Thoracic aorta (tissue), 2 donors: ENCODE measurements at places on chromosomes 16 and 17.

GRCh38 chr16:35628976-35629375 lies 2169.6 kb downstream of the TP53TG3F start:
- H3K36me3 ChIP-seq, result no peaks in the 10 kb centered on the region
- no peak for DNase-seq
- H3K4me1 ChIP-seq, result no peaks in the 10 kb centered on the region
- H3K27ac ChIP-seq, result no peak overlapping the region
- H3K27me3 ChIP-seq, result no peaks in the 10 kb centered on the region

DNA sequence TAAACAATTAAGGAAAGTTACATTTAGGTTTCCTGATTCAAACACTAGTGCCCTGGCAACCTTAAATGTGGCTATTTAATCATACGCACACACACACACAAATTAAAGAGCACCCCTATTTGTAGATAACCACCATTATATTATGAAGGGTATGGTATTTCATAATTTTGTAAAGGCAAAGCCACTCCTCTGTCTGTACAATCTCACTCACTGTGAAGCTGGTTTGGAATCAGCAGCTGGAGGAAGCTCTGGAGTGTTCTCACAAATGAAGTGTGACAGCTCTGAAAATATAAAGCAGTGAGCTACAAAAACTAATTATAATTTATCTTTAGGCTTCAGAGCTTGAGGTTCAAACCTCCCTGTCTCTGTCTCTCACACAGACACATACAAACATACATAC lies 57.9 kb upstream of the KCNJ16 start:
- H3K4me1 ChIP-seq, result peaks cover 6% of the 10 kb centered on the region
- H3K27ac ChIP-seq, result no peak overlapping the region
- H3K27me3 ChIP-seq, result no peaks in the 10 kb centered on the region
- no peak for DNase-seq
- no peak overlapping the region for H3K4me3 ChIP-seq
- no peaks in the 10 kb centered on the region for H3K36me3 ChIP-seq

DNA sequence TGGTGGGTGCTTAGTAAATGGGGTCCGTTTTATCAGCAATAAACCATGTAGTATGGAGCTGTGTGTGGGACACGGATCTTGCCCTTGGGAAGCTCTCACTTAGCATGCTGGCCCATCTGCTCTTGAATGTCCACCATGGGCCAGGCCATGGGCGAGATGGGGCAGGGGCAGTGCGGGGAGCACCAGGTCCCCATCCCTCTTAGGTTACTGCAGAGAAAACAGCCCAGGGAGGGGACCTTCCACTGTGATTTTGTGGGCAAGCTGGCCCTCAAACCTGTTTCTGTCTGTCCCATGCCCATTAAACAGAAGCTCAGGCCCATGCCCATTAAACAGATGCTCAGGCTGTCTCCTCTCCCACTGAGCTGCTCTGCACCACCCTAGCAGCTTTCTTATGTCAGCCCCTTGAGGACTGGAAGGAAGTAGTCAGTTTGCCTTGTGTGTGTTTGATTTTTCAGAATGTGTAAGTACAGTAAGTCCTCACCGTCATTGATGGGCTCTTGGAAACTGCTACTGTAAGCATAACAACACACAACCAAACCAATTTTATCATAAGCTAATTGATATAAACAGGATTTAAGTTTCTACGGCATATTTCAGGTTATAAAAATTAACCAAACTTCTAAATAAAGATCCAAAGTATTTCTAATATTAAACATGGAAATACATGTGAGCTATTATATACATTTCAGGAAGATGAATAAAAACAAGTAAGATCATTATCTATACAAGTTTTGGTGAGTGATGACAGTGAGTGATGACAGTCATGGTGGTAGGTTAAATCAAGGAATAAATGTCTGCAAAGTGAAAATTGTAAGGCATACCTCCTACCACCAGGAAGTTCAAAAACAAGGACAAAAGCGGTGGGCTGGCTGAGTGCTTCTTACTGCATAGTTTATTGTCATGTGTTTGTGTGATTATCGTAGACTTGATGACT lies 11.5 kb downstream of the MPRIP start:
- peaks cover 9% of the 10 kb centered on the region for H3K36me3 ChIP-seq
- H3K27ac ChIP-seq, result no peak overlapping the region
- H3K4me3 ChIP-seq, result no peak overlapping the region
- DNase-seq, result no peak

- no peaks in the 10 kb centered on the region for H3K27me3 ChIP-seq
- no peaks in the 10 kb centered on the region for H3K36me3 ChIP-seq
- no peak overlapping the region for H3K4me3 ChIP-seq
- H3K27ac ChIP-seq, result no peak overlapping the region
These were observed 417.6 kb downstream of the SOX9 start for GRCh38 chr17:72538443-72538842.

DNA sequence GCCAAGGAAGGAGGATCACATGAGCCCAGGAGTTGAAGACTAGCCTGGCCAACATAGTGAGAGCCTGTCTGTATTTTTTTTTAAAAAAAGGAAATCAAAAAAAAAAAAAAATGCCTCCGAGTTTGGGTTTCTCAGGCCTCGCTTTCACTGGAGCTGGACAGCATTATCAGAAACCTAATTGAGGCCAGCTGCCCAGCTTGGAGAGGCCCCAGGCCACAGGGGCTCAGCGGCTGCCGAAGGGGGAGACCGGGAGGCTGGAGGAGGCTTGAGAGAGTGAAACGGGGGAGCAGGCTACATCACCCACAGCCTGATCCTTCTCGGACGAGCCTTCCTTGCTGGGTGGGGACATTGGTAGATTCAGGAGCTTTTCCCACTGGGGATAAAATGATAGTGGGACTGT lies 5.1 kb downstream of the TTYH2 start:
- H3K4me1 ChIP-seq, result peaks cover 10% of the 10 kb centered on the region
- no peak overlapping the region for H3K4me3 ChIP-seq
- no peak for DNase-seq
- H3K36me3 ChIP-seq, result peaks cover 6% of the 10 kb centered on the region
- H3K27ac ChIP-seq, result no peak overlapping the region

GRCh38 chr17:70076189-70076588 lies 1.2 kb downstream of the KCNJ16 start:
- no peaks in the 10 kb centered on the region for H3K27me3 ChIP-seq
- H3K4me3 ChIP-seq, result no peak overlapping the region
- peaks cover 9% of the 10 kb centered on the region for H3K4me1 ChIP-seq
- no peaks in the 10 kb centered on the region for H3K36me3 ChIP-seq
- no peak for DNase-seq

DNA sequence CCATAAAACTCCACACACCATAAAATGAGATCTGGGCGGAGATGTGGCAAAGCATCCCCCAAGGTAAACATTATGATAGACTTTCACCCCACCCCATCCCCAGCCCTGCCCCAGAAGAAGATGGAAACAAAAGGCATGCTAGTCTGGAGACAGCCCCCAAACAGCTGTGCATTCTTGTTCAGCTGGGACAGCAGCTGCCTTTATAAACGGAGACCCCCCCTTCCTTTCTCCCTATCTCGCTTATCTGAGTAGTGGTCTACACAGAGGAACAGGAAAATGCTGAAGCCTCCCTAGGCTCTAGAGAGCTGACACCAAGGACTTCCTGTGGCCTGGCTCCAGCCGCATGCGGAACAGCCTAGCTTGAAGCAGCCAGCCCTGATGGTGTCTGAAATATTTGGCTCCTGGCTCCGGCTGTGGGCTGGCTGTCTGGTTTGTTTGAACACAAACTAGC lies 190.3 kb upstream of the ANKFN1 start:
- no peaks in the 10 kb centered on the region for H3K4me1 ChIP-seq
- no peak overlapping the region for H3K4me3 ChIP-seq
- no peaks in the 10 kb centered on the region for H3K36me3 ChIP-seq
- H3K27me3 ChIP-seq, result no peaks in the 10 kb centered on the region
- no peak for DNase-seq

DNA sequence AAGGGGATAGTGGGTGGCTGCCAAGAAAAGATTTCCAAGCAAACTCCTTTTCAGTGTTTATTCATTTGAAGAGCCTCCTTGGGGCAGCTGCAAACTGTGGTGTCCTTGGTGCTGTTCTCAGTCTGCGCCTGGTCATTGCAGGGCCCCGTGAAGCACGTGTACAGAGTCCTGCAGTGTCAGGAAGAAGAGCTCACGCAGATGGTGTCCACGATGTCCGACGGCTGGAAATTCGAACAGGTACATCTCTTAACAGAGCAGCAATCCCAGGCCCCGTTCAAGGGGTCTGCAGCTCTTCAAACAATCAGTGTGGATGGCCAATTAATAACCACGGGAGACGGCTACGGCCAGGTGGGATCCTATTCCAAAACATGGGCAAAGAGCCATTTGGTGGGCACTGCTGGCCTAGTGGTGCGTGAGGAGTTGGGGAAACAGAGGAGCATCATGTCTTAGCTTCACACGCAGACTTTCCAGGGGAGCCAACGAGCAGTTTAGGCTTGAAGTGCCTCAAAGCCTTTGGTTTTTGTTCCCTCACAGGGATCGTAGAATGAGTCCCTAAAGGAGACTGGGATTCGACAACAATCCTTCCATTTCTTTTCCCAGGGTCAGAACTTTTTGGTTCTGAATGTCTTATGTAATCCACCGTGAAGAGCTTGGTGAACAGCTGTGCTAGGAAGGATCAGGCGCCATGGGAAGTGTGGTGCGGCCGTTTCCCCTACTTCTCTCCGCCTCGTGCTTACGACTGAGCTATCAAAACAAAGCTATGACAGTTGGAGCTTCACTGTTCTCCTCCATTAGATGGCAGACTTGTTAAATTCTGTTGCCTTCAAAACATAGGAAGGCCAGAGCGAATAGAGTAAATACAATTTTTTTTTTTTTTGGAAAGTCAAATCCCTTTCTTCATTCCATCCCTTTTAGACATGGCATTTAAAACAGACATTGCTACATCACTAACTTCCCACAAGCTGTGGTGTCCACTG lies 12.6 kb downstream of the KCTD2 start:
- H3K4me1 ChIP-seq, result no peaks in the 10 kb centered on the region
- no peak overlapping the region for H3K27ac ChIP-seq
- peaks cover 45% of the 10 kb centered on the region for H3K36me3 ChIP-seq
- no peak overlapping the region for H3K4me3 ChIP-seq
- H3K27me3 ChIP-seq, result no peaks in the 10 kb centered on the region

DNA sequence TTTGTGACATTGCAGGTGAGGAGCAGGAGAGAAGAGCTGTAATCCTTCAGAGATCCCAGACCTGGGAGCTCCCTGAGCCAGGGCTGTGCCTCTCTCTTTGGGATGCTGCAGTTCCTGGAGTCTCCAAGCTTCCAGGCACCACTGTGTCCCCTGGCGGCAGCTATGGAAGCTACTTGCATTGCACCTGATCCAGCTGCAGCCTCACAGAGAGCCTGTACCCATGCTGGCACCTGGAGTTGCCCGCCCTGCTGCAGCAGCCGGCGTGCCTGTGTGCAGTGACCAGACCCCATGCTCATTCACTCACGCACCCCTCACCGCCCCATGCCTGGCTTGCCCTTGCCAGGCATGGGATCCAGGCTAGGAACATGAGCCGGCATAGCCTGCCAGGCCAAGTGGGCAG lies 51.8 kb upstream of the MED9 start:
- H3K4me1 ChIP-seq, result no peaks in the 10 kb centered on the region
- no peak for DNase-seq
- no peaks in the 10 kb centered on the region for H3K27me3 ChIP-seq
- H3K27ac ChIP-seq, result no peak overlapping the region
- no peaks in the 10 kb centered on the region for H3K36me3 ChIP-seq

GRCh38 chr16:3027983-3028715 lies 4.3 kb downstream of the THOC6 start:
- no peak overlapping the region for H3K4me3 ChIP-seq
- H3K36me3 ChIP-seq, result peaks cover 12% of the 10 kb centered on the region
- peaks cover 27% of the 10 kb centered on the region for H3K4me1 ChIP-seq
- no peak overlapping the region for H3K27ac ChIP-seq
- DNase-seq, result no peak
